Inflammatory macrophage (primary cell): ENCODE measurements at places on chromosomes 1 and 21.

- no peak for DNase-seq
Measured at GRCh38 chr1:9204156-9204720, 30.3 kb upstream of the H6PD start.

- no peak for DNase-seq
Measured at GRCh38 chr1:156945881-156946661, 25.6 kb downstream of the LRRC71 start.

DNA sequence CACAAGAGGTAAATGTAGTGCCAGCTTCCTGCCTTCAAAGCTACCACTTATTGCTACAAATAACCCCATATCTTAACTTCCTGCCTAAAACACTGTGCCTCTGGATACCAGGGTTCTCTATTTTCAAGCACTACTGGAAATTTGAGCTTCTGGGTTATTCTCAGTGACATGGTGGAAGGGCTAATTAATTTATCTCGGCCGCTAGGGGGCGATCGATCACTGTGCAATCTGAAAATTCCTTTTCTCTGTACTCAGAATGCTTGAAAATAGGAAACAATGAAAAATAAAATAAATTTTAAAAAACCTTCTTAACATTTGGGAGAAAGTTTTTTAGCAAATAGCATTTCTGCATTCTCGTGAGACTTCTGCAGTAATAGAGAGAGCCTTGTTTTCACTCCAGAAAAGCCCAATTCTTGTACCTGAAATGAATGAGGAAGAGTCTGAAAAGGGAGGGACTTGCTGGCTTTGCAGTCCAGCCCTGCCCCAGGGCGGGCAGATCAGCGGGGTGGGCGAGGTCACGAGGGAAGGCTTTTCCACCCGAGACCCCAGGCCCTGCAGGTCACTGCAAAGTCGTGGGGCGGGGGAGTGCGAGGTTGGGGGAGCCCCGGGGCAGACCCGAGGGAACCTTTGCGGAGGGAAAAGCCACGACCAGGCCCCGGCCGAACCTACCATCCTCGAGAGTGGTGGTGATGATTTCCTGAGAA is 276.7 kb downstream of the PCP4 start:
- peak; percentile 48 for DNase-seq

- no peak for DNase-seq
Measured at GRCh38 chr21:43211760-43212115, 42.9 kb downstream of the CRYAA start.

- DNase-seq: no peak
Measured at GRCh38 chr1:234256359-234256758, 116.9 kb upstream of the COA6 start.

GRCh38 chr1:226624526-226624925 is 76.0 kb downstream of the STUM start:
- DNase-seq: no peak

DNA sequence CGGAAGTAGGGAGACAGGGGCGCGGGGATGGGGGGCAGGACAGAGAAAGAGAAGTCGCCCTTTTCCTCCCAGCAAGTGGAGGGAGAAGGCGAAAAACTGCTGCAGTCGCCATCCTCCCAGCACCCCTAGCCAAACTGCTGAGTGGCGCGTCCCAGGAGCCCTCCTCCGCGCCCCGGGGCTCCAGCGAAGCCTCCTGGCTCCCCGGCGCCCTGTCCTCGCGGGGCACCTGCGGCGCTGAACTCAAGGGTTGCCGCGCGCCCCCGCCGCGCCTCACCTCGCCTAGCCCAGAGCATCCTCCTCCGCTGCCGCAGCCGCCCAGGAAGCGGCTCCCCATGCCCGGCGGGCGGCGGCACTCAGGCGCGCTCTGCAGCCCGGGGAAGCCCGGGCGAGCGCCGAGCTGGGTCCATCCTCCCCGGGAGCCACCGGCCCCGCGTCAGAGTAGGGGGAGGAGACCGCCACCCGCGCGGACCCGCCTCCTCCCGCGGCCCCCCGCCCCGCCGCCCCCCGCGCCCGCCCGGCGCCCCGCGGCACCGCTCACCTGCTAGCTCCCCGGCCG is at the start of gene DAB1:
TSS of gene DAB1 (minus strand) at position 405 of the 556 bp plus-strand sequence. CDS start 133,030 bp downstream, outside the sequence.
- no peak for DNase-seq

- no peak for DNase-seq
Measured at GRCh38 chr21:43723648-43724047, 4.7 kb downstream of the PDXK start.

GRCh38 chr21:37435120-37435519 is 68.5 kb downstream of the DYRK1A start:
- peak; percentile 84 for DNase-seq

DNA sequence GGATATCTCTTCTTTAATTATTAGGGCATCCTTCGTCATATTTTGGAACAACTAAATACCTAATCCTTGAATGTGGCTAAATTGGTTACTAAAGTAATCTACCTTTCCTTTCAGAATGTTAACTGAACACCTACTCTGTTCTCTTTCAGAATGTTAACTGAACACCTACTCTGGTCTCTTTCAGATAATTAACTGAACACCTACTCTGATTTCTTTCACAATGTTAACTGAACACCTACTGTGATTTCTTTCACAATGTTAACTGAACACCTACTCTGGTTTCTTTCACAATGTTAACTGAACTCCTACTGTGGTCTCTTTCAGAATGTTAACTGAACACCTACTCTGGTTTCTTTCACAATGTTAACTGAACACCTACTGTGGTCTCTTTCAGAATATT is 21.9 kb downstream of the RAB7B start:
- DNase-seq: no peak

DNA sequence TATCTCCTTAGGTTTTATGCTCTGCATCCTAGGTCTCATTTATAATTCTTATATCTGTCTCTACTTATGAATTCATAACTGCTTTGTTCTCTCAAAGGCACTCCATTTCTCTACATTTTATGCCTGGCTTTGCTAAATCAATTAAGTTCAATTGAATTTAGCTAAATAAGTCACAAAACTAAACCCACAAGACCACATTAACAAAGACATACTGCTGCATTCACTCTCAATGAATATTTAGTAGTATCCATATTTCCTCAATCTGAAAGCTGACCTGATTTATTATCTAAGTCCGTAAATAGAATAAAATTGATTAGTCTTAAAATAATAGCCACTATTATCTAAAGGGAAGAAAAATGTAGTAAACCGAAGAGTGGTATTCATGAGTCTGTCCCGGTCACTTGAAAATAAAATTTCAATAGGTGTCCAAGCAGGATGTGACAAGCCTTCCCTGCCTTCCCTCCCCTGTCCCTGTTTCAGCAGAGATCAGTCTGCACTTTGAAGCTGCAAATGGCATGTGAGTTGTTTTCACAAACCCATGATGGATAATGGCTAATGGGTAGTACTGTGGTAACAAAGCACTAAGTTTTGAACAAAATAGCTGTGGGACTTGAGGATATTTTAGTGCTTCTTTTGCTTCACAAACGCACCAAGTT is 295.0 kb upstream of the NCAM2 start:
- DNase-seq: no peak
